Right ventricle myocardium inferior (tissue), 1 donor: ENCODE measurements at places on chromosomes 13 and 19. TPM values are rescaled to one million over a fixed set of nuclear protein-coding genes. Genes with fewer than 3 reads are reported as not detected.

DNA sequence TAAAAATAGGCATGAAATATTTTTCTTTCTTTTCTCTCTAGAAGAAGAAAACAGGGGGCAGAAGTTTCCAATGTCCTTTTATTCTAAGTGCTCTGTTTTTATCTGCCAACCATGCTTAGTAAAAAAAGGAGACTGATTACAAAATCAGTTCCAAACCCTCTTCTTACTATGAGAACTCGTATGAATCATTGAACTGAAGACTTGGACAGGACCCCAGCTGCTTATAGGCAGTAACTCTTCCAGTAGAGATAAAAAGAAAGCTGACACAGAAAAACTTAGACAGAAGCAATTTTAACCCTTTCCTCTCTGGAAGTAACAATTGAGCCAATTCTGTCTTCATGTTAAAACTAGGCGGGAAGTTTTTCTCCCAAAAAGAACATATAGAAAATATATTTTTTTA lies 24.5 kb upstream of the FREM2 start:
- DNase-seq = no peak

The RAX2 gene
- total RNA-seq = not detected

The ZNRF4 gene
- total RNA-seq = not detected

The ZNF497 gene
- 0.19 TPM for total RNA-seq

DNA sequence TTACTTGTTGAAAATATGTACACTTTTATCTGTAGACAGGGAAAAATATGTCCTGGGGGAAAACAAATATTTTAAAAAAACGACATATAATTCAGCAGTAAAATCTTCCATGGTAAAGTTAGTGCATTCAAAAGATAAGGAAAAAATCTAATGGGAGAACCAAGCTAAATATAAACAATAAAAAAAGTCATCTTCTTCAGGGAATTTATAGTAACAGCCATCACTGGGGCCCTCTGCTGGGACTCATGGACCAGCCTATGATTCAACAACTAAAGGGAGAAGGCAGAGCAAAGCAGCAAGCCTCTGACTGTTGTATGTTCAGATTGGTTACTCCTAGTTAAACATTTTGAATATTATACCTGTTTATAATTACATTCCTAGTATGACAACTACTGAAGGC lies 93.0 kb downstream of the ITGBL1 start:
- DNase-seq = no peak
